ENCODE measurements at places on chromosomes 11 and 22. TPM values are rescaled to one million over a fixed set of nuclear protein-coding genes. Genes with fewer than 3 reads are reported as not detected.

Gene CCDC87
- total RNA-seq: 0.61 TPM

Gene DEUP1
- not detected for total RNA-seq

Gene GNB1L
- total RNA-seq: 52.6 TPM

Gene KCNJ1
- total RNA-seq: 0.10 TPM

Gene TMPRSS4
- not detected for total RNA-seq

Gene ANO9
- total RNA-seq: not detected

Gene ABCG4
- total RNA-seq: not detected

Gene PNPLA3
- total RNA-seq: 1.8 TPM

Gene DDIAS
- 7.2 TPM for total RNA-seq

Gene C22orf42
- total RNA-seq: not detected

Gene APLNR
- total RNA-seq: not detected

Gene PTPMT1
- 100 TPM for total RNA-seq

Gene GRAP2
- not detected for total RNA-seq

Gene GTSE1
- 27.6 TPM for total RNA-seq

Gene IFITM10
- total RNA-seq: 0.55 TPM

Gene INSC
- total RNA-seq: not detected

Gene RASD2
- 0.10 TPM for total RNA-seq

Gene KRTAP5-10
- not detected for total RNA-seq

Gene MMP3
- not detected for total RNA-seq

Gene C22orf31
- total RNA-seq: not detected

Gene CALCA
- not detected for total RNA-seq

Gene SGSM1
- total RNA-seq: 0.06 TPM

Gene IL10RA
- not detected for total RNA-seq

Gene SHANK3
- total RNA-seq: 1.1 TPM

Gene TBRG1
- 19.3 TPM for total RNA-seq

Data from Caki2 (cell line).